ENCODE measurements at places on chromosomes 12 and 14.

- no peak for DNase-seq
Observed at GRCh38 chr14:104547310-104547997, 32.1 kb upstream of the C14orf180 start.

DNA sequence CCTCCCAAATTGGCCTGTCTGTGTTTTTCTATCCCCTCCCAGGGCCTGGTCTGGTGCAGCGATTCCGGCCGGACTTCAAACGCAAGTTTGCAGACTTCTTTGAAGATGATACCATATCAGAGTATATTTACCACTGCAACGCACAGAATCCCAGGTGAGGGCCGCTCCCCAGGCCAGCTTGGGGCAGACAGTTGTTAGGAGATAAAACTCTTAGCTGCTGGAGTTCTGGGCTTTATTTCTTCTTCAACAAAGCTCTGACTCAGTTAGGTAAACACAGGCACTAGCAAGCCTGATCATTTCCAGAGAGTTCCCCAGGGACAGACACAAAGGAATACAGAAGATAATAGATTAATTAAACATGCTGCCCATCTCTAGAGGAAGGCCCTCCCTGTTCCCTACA lies 8.3 kb downstream of the ABHD4 start:
- no peak for DNase-seq

DNA sequence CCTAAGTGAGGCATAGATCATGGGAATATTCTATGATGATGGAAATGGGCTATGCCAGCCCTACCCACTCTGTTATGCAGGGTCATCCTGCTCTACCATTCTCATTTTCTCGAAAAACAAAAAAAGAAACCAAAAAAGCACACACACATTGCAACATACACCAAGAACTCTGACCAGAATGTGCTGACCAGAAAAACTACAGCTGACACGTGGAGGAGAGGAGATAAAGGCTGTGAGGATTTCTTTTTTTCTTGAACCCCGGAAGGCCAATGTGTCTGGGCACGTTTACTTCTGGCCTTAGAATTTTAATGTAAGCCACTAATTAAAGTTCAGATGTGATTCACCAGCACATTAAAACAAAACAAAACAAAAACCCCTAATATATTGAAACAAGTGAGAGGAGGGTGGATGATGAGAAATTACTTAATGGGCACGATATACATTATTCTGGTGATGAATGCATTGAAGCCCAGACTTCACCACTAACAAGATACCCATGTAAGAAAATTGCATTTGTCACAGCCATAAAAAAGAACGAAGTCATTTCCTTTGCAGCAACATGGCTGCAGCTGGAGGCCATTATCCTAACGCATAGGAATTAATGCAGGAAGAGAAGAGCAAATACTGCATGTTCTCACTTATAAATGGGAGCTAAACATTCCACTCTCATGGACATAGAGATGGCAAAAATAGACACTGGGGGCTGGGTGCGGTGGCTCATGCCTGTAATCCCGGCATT lies 66.3 kb upstream of the PLEKHG3 start:
- DNase-seq = peak; percentile 57

DNA sequence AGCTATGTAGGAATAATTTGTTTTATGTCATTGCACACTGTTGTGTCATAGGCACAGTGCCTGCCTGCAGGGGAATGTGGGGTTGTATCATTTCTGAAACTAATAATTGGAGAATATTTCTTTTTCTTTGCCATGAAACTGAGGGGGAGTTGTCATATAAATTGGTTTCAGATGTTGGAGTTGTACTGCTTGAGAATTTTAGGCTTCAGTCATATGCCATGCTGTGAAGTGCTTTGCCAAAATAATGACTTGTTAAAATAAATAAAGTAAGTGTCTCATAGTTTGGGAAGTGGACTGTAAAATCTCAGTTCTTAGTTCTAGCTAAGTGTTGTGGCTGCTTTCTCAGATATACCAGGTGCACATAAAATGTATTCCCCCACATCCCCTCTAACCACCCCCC lies 116.8 kb downstream of the DAAM1 start:
- DNase-seq = peak; percentile 86

DNA sequence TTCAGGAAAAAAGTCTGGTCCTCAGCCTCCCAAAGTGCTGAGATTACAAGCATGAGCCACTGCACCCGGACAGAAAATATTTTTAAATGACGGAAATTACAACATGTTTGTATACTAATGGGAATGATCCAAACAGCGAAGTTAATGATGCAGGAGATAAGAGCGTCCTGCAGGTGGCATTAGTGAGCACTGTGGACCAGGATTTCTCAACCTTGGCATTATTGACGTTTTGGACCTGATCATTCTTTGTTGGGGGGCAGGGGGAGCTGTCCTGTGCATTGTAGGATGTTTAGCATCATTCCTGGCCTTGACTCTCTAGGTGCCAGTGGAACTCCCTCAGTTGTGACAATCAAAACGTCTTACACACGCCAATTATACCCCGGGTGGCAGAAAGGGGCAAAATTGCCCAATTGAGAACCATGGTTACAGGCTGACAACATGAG lies 34.1 kb downstream of the SCFD1 start:
- DNase-seq = peak; percentile 40
